ENCODE measurements at places on chromosomes 12 and 14. TPM values are rescaled to one million over a fixed set of nuclear protein-coding genes. Genes with fewer than 3 reads are reported as not detected.

- DNase-seq, result no peak
Measured at GRCh38 chr12:90086281-90086680, 377.6 kb upstream of the ATP2B1 start.

- no peak for DNase-seq
Measured at GRCh38 chr12:106871477-106871876, 84.2 kb upstream of the TMEM263 start.

Gene RTN1
- total RNA-seq, result 2.3 TPM

DNA sequence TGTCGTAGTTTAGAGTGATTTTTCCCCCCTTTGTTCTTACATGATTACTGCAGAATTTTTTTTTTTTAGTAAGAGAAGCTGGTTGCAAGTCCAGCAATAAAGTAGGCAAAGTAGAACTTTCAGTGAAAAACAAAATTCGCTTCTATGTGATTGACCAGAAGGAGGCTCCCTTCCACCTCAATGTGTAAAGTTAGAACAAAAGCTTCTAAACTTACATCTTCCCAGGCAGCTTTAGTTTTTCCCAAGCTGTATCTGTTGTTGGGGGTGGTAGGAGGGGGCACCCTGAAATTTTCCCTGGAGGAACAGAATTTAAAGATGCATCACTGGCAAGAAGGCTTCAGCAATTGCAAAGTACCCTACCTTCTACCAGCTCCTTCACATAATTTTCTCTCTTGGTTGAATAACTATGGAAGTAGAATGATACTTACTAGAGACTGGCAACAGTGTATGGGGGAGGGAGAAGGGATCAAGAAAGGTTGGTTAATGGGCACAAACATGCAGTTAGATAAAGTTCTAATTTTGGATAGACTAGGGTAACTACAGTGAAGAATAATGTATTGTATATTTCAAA, 87.3 kb upstream of the E2F7 start:
- DNase-seq, result no peak

Gene CCDC38
- total RNA-seq, result 0.23 TPM

DNA sequence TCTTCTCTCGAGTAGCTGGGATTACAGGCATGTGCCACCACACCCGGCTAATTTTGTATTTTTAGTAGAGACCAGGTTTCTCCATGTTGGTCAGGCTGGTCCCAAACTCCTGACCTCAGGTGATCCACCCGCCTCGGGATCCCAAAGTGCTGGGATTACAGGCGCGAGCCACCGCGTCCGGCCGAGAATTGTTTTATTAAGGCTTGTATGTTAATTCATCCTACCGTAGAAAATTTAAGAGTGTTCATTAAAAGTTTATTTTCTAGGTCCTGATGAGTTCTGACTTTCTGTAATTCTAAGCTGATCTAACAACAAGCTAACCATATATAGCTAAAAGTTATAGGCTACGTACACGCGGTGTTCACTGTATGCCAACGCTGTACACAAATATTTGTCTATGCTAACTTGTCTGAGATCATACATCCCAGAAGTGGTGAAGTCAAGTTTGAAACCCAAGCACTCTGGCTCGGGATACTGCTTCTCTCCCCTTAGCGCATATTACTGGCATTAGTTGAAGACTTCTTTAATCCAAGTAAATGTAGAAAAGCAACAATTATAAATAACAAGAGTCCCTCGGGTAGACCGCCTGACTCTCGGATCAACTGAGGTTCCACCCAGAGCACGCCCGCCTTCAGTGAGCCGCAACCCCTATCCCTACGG, 570 bp upstream of the MRPS35 start:
- no peak for DNase-seq

GRCh38 chr14:89227496-89227836, 189.6 kb downstream of the FOXN3 start:
- DNase-seq, result no peak

DNA sequence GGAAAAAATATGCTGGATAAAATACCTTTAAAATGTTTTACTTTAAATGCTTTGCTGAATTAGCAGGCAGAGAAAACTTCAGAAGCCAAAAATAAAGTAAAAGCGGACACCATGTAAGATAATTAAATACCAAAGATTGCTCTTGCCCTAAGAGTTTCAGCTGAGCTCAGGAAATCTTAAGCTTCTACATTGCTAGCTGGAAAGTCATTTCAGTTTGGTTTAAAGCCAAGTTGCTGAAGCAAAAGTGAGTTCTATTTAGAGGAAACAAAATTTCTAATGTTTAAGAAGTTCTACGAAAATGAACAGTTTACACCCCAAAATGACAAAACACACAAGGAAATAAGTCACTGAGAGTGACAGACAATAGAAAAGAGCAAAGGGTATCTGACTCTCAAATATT, 310.0 kb downstream of the ADAMTS20 start:
- no peak for DNase-seq

Gene NFE2
- 0.44 TPM for total RNA-seq

DNA sequence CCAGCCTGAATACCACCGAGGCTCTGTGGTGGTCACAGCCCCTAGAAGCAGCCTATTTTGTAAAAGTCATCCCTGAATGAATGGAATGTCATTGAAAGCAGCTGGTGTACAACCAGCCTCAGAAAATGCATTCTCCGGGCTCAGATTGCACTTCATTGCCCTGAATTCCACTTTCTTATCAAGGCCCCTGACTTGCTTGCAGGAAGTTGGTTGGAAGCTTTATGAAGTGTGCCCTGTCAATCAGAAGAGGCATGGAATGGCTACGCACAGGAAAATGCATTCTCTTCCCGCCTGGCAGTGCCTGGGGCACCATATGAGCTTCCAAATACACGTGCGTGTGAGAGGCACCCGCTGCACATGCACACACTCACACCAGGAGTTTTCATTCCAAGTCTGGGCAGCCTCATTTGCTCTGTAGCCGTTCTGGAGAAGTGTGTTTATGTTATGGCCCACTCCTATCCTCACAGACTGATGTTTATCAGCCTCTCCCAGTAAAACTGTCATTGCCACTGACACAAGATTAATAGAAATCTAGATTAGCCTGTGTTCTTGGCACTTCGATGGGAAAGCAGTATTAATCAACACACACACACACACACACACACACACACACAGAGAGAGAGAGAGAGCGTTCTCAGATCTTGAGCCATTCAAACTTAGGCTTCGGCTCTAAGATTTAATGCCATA, 63.9 kb downstream of the NUAK1 start:
- DNase-seq, result no peak

Gene OR6C65
- total RNA-seq, result not detected

Gene COA8
- 25.6 TPM for total RNA-seq

Gene SLC22A17
- 9.2 TPM for total RNA-seq

DNA sequence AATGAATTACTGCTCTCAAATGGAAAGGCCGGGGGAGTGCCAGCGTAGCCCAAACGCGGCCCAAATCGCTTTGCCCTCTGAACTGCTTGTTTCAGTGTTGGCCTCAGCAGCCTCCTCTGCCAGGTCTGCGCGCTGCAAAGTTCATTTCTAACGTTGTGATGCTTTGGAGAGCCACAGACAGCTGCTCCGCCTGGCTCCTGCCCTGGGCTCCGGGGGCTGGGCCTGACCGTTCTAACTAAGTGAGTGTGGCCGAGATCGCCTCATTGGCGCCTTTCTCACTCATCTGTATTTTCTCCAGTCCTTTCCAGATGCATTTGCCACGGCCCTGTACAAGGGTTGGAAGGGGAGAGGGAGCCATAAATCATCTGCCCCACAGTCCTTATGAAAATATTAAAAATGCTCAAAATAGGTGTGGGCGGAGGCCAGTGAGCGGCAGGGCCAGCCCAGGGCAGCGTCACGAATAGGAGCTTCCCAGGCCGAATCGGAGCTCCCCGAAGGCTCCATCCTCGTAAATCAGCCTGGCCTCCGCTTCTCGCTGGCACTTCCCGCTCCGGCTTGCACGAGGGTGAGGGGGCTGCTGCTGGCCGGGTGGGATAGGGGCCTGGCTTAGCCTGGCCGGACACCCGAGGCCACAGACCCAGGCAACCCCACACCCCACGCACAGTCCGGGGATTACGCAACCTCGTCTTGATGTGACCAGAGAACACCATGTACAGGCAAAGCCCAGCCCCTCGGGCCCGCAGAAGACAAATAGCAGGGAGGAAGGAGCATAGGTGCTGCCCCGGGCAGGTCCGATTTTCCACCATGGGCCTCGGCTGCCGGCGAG, 196.6 kb upstream of the DIO3 start:
- no peak for DNase-seq

DNA sequence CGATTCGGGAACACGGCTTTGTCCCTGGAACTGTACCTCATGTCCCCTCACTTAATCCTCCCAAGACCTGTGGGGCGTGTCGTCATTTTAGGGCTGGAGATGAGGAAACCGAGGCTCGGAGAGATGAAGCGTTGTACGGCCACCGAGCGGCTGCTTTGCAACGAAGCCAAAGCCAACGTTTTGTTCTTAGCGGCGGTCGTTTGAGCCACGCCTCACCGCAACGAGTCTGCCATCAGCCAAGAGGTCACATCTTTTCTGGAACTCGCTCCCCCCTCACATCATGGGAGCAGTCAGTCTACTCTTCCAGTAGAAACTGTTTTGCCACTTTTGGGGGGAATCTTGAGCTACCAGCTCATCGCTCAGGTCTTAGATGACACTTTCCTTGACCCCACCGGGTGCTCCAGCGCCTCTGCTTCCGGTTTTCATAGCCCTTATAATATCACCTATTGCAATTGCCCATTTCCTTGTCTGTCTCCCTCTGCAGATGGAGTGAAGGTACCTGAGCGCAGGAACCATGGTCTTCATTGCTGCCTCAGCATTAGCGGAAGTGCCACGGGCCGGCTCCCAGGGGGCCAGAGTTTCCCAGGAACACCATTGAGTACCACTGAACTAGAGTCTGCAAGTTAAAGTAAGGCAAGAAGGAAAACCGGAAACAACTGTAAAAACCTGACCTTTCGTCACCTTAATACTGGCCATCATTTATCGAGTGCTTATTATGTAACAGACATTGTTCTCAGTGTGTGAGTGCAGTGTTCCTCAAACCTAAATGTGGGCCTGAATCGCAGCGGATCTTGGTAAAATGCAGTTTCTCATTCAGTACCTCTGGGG, 19.6 kb downstream of the NINJ2 start:
- no peak for DNase-seq

Gene BCL11B
- total RNA-seq, result 10.1 TPM

DNA sequence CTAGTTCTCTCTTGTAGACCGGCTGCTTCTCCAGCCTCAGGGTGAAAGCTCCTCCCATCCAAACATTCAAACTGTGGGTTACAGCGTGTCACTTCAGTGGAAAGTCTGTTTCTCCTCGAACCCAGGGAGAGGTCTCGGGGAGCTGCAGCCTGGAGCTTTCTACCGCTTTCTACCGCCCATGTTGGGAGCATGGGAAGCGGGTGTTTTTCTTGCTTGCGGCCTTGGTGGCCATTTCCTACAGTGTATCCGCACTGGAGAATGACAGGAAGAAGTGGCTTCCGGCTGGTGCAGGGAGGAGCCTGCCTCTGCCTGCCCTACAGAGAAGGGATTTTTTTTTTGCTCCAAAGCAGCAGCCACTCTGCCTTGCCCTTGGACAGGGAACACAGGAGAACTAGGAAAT, 21.2 kb downstream of the ZFP36L1 start:
- DNase-seq, result no peak

DNA sequence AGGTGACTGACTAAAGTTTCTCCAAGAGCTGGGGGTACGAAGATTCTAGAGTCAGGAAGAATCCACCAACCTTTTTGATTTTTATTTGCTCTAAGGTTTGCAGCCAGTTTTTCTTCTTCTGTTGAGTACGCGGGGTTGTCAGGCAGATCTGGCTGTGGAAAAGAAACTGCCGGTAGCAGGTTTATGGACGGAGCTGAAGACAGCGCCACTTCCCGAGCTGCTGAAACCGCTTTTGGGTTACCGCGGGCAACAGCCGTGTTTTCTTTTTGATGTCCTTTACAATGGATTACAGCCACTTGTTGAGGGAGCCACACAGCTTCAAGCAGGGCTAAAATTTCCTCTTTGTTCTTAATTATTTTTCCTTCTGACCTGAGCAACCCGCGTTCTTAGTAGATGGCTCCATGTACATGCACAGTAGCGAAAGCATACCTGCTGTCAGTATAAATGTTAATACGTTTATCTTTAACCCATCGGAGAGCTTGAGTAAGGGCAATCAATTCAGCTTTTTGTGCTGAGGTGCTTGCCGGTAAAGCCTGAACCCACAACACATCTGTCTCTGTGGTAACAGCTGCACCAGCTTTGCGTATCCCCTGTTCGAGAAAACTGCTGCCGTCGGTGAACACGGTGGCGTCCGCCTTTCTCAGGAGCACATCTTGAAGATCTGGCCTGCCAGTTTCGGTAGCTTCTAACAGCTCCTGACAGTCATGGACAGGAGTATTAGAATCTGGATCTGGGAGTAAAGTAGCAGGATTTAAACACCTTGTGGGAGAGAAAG, 674.3 kb downstream of the TMEM121 start:
- DNase-seq, result no peak

- DNase-seq, result no peak
Measured at GRCh38 chr14:62017651-62018230, 255.5 kb downstream of the SNAPC1 start.

- no peak for DNase-seq
Measured at GRCh38 chr14:59207506-59207933, 19.1 kb downstream of the DAAM1 start.

DNA sequence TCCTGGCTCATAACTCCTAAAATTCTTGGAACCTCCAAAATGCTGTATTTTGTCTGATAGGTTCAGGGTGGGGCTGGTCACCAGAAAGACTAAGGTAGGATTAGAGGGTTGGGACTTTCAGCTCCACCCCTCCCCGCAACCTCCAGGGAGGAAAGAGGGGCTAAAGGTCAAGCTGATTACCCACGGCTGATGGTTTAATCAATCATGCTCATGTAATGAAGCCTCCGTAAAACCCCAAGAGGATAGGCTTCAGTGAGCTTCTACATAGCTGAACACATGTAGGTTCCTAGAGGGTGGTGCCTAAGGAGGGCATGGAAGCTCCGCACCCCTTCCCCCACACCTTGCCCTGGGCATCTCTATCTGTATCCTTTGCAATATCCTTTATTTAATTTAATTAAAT, 60.0 kb downstream of the DGLUCY start:
- no peak for DNase-seq

- no peak for DNase-seq
Measured at GRCh38 chr14:22448035-22448904, 140.8 kb downstream of the DAD1 start.

GRCh38 chr12:104469523-104469922, 12.8 kb downstream of the CHST11 start:
- no peak for DNase-seq

Gene SDR9C7
- total RNA-seq, result 26.0 TPM

DNA sequence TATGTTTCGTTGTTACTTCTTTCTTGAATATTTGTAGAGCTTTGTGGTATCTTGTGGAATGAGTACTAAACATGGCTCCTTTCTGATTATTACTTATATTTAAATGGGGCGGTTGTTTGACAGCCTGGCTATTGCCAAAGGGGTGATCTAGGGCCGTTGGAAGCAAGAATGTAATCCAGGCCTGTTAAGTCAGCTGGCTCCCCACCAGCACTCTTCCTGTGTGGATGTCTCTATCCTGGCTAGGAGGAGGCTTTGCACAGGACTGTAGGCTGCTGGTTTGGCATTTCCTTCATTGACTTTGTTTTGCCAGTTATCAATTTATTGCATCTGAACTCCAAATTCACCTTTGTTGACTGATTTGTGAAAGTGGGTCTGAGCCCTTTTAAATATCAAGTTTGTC, 5.6 kb downstream of the FAM234B start:
- no peak for DNase-seq

- no peak for DNase-seq
Measured at GRCh38 chr14:55769877-55770276, 189.9 kb downstream of the KTN1 start.

Gene NPFF
- total RNA-seq, result not detected

GRCh38 chr14:95048771-95049312, 108.5 kb downstream of the DICER1 start:
- DNase-seq, result no peak

Gene NKX2-1
- not detected for total RNA-seq

Gene KLHL33
- 0.57 TPM for total RNA-seq

- DNase-seq, result no peak
Measured at GRCh38 chr14:101467181-101467926, 93.9 kb upstream of the DIO3 start.

Gene HSPB8
- 77.2 TPM for total RNA-seq
